ENCODE measurements at places on chromosomes 2 and 18.

DNA sequence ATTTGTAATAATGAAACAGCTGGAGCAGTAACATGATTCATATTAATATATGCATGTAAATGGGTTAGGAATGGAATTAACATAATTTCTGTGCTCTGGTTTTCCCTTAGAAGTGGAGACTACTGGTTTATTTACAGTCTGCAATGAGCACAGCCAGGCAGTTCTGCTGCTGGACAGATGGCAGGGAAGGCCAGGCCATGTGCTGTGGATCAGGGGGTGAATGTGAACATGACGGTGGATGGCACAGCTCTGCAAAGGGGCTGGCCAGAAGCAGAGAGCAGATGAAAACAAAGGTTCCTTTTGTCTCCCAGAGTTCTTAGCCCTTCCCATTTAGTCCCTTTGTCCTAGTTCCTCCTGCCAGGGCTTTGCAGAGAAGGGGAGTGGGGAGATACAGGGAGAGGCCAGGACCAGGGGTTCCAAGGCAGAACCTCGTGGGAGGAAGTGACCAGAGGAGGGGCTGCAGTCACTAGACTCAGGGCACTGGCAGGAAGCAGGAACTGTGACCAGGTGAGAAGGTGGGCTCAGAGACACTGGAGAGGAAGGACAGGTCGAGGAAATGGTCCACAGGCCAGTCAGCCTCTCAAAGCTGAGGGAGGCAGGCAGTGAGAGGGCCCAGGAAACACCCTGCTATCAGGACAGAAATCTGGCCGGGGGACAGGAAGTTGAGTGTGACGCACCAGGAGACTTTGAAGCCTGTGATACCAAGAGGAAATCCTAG is 112.9 kb upstream of the ATP8B1 start:
- no peak for DNase-seq

DNA sequence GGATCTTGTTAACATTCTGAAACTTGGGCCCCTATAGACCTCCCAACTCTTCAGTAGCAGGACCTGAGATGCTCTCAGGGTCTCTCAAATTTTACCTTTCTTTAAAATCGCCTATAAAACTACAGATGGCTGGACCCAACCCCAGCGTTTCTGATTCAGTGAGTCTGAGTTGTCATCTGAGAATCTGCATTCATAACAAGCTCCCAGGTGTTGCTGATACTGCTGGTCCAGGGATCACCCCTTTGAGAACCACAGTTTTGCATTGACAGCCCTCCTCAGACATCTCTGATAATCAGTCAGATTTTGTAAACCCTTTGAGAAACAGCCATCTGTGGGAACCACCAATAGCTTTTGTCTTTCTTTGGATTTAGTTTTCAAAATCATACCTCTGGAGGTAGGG is 315.8 kb downstream of the CYRIA start:
- no peak for DNase-seq

- DNase-seq = no peak
These were observed 397.8 kb upstream of the CHST9 start for GRCh38 chr18:27582760-27583412.

- no peak for DNase-seq
These were observed 82.2 kb downstream of the NFATC1 start for GRCh38 chr18:79477711-79478483.

DNA sequence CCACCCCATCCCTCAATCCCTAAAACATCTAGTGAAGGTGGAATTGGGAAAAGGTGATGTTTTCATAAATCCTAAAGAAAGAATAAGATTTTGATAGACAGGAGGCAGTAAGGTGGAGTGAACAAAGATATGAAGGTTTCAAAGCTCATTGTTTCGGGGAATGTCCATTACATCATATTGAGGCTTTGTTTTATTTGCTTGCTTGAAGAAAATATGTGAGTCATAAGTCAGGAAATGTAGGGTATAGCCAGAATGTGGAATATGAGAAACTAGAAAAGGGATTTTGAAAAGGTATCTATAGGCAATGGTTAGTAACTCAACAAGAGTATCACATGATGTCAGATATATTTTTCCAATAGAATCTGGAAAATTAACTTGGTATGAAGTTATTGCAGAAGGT is 1178.5 kb upstream of the ACVR2A start:
- DNase-seq = no peak

DNA sequence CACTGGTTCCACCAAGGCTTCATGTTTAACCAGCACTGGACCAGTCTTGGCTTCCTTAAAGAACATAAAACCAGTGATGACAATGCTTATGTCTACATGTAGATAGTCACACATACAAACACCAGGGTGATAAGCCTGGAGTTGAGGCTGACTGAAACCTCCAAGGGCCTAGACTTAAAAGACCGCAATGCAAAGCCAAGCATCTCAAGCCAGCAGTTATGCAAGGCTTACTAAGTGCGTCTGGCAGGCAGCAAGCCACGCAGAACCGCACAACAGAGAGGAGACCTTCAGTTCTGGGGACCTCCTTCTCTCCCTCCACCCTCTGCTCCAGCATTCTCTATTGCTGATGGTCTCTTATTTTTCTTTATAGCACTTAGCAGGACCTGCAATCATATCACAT is 63.2 kb upstream of the ACAA2 start:
- no peak for DNase-seq

DNA sequence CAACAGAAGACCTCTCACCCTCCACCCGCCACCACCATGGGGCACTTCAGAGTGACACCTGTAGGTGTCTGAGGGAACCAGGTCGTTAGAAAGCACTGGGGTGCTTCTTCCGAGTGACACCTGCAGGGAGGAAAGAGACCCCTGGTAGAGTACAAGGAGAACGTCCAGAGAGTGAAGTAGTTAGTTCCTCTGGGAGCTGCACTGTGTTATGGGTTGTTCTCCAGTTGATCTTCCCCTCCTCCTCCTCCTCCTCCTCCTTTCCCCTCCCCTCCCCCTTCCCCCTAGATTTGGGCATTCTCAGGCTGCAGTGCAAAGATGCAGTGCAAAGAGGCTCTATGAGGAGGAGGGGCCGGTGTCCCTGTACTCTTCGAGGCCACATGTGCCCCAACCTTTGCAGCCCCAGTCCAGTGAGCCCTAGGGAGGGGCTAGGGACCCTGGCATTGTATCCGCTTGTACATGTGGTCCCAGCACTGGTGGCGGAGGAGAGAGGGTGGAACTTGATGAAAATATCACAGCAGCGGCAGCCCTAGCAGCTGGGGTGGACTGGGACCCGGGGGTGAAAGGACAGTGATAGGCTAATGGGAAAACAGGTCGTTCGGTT is 850 bp downstream of the DNAJB2 start:
- DNase-seq = no peak

- peak; percentile 1 for DNase-seq
These were observed 667.2 kb downstream of the ZEB2 start for GRCh38 chr2:143852759-143853158.

- DNase-seq = no peak
These were observed 48.5 kb downstream of the KCNIP3 start for GRCh38 chr2:95345563-95346230.

All from NAMALWA (cell line).